Activated T-cell treated with anti-CD3 and anti-CD28 coated beads, Interleukin-2, amount 50 U/mL, for 4 hours (primary cell): ENCODE measurements at places on chromosomes 16 and 17.

GRCh38 chr17:78128551-78129350, at the start of gene TMC6:
Gene TMC6, minus strand, starts transcription at chr17:78128755. Its CDS starts 1,923 bp downstream, at chr17:78126832.
- peak; percentile 58 for DNase-seq

DNA sequence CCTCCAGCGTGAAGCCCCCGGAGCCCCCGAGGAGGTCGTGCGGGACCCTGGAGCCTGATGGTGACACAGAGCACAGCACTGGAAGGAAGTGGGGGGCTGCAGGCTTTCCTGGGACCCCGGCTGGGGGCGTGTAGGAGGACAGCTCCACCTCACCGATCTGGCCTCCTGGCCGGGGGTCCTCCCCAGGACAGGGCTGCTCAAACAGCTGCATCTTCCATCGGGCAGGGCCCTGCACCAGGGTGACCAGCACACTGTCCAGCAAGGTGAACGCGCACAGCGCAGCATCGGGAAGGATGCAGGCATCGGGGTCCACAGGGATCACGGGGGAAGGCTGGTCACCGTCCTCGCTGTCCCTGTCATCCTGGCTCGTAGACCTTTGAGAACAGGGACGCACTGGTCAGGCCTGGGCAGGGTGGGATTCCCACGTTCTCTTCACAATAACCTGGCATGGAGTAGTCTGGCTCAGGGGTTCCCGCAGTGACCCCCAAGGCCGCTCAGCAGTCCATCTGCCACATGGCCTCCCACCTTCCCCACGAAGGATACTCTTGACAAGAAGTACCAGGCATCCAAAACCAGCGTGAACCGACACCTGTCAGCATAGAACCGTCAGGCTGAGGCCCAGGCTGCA, 1.2 kb downstream of the FAAP100 start:
- DNase-seq = no peak

DNA sequence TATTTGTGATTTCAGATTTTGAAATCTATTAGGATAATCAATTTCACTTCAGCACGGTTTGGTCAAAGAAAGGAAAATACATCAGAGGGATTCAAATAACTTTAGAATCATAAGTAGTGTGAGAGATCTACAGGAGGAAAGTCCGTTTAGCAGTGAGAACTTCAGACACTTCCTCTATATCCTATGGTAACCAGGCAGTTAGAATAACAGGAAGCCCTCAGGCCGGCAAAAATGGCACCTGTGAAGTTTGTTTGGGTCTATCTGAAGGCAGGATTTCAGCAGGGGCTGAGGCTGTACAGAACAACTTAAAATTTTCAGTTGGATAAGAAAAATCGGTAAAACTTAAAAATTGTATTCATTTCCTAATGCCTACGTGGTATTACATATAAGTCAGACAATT, 24.9 kb downstream of the KCNJ16 start:
- no peak for DNase-seq

GRCh38 chr17:45942284-45942683, 47.9 kb downstream of the MAPT start:
- DNase-seq = no peak

DNA sequence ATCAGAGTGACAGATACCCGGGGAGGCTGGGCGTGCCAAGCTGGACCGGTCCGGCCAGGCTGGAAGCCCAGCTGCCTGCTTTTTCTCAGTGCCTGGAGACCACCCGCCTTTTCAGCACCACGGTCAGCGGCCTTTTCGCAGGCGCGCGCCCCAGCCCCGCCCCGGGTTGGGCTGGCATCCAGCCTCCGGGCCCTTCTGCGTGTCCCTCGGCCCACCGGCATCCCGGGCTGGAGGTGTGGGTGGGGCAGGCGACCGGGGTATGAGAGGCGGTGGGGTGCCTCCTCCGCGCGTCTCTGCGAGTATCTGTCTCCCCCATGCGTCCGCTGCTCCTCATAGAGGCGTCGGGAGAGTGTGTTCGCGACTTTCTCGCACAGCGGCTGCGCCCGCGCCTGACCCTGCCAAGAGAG, 102.5 kb downstream of the MRM1 start:
- DNase-seq = peak; percentile 16

DNA sequence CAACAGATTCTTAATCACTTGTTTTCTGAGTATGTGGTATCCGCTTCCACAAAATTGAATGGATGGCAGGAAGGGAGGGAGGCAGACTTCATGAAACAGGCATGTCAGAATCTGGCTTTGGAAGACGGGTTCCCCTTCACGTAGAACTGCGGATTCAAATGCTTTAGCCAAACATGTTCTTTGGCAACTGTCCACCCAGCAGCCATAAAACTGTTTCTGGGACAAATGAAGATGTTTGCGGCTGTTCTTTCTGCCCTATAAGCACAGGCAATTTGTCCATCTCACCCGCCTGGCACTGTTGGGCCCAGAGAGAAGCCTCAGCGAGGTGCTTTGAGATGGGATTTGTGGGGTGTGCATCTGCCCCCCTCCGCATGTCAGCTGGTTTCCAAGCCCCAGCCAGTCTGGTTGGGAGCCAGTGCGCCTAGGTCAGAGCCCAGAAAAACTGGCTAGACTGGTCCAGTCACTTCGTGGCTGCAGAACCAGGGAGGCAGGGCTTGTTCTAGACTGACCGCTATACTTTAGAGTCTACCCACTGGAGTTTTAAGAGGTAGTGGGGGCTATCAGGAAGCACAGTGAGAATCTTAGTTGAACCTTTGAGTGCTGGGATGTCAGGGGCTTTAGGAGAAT, 6.3 kb downstream of the CRHR1 start:
- DNase-seq = no peak

- DNase-seq = peak; percentile 10
Measured at GRCh38 chr17:5237541-5238016, 2.9 kb upstream of the SCIMP start.

GRCh38 chr17:43020030-43020621, 2.1 kb downstream of the VAT1 start:
- no peak for DNase-seq

- DNase-seq = no peak
Measured at GRCh38 chr17:9728005-9728404, 63.4 kb downstream of the DHRS7C start.

- DNase-seq = no peak
Measured at GRCh38 chr17:1323336-1323735, 43.9 kb downstream of the TRARG1 start.

DNA sequence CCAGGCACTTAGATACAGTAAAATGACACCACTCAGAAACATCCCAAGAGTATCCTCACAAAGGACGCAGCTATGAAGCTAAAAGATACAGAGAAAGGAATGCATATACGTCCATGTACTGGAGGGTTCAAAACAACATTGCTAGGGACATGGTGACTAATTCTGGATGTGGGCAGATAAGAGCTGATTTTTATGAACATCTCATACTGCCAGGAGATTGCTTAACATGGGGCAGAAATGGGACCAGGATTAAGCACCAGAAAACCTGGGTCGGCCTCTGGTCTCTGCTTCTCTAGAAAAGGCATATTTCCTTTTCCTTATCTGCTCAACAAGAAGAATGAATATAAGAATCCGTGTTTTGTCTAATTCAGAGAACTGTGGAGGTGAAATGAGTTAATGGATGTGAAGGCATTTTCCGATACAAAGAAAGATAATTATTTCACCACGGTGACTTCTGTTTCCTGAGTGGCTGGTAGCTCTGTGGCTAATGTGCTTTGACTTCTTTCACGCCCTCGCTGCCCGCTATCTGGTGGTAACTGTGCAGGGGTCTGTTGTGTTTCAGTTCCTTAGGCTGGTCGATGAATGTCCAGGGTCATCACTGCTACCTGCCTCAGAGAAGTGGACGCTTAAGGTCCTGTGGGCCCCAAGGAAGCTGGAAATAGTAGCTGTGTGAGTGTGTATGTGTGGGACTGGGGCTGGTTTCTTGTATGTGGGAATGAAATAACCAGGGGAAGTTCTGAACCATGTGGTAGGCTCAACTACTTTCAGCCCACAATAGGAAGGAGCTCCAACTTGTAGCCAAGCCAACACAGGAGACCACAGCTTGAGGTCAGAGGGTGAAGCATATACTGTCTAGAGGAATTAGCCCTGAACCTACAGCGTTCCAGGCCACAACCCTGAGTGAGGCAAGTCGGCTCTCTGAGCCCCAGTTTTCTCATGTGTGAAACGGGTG, 15.8 kb upstream of the CCL5 start:
- peak; percentile 17 for DNase-seq

DNA sequence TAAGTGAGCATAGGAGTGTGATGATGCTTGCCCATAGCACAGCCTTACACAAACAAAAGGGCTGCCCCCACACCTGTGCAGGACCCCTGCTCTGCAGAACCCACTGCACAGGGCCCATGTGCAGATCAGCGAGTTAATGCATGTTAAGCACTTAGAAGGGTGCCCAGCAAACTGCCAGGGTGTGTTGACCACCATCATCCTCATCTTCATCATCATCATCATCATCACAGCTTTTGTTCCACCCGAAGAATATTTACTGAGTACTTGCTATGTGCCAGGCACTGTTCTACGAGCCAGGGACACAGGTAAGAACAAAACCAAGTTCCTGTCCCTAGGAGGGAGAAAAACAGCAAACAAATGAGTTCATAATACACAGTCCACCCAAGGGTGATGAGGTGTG, 11.9 kb downstream of the WFDC1 start:
- no peak for DNase-seq

- peak; percentile 50 for DNase-seq
Measured at GRCh38 chr17:82267575-82268379, 5.7 kb downstream of the CSNK1D start.

- DNase-seq = no peak
Measured at GRCh38 chr16:50838165-50838564, 96.3 kb downstream of the CYLD start.

- DNase-seq = no peak
Measured at GRCh38 chr17:75468291-75468754, 11.9 kb downstream of the TMEM94 start.

DNA sequence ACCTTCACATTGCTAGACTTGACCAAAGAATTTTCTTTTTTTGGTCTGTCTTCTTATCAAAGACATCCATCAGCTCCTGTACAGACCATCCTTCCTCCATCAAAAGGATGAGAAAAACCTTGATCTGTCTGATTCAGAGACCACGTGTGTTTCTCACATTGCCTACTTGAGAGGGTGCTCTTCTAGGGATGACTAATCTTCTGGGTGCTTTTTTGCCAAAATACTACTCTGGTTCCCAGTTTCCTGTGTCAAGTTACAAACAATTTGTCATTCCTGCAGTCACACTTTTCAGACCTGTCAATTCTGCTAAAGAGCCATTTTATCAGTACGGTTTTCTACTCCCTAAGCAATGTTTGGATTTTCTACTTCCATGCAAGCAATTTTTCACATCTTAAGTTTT, 492.2 kb downstream of the CDH11 start:
- no peak for DNase-seq

DNA sequence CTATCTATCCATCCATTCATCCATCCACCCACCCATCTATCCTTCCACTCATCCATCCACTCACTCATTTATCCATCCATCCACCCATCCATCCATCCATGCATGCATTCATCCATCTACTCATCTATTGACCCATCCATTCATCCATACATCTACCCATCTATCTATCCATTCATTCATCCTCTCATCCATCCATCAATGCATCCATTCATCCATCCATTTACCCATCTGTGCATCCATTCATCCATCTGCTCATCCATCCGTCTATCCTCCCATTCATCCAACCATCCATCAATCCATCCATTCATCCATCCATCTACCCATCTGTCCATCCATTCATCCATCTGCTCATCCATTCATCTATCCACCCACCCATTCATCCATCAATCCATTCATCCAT, 224.5 kb upstream of the MAF start:
- no peak for DNase-seq

GRCh38 chr16:87582216-87582965, 19.9 kb upstream of the JPH3 start:
- no peak for DNase-seq

GRCh38 chr16:12685806-12686205, 117.9 kb downstream of the CPPED1 start:
- DNase-seq = no peak

GRCh38 chr16:80612461-80613017, 71.7 kb downstream of the DYNLRB2 start:
- no peak for DNase-seq

DNA sequence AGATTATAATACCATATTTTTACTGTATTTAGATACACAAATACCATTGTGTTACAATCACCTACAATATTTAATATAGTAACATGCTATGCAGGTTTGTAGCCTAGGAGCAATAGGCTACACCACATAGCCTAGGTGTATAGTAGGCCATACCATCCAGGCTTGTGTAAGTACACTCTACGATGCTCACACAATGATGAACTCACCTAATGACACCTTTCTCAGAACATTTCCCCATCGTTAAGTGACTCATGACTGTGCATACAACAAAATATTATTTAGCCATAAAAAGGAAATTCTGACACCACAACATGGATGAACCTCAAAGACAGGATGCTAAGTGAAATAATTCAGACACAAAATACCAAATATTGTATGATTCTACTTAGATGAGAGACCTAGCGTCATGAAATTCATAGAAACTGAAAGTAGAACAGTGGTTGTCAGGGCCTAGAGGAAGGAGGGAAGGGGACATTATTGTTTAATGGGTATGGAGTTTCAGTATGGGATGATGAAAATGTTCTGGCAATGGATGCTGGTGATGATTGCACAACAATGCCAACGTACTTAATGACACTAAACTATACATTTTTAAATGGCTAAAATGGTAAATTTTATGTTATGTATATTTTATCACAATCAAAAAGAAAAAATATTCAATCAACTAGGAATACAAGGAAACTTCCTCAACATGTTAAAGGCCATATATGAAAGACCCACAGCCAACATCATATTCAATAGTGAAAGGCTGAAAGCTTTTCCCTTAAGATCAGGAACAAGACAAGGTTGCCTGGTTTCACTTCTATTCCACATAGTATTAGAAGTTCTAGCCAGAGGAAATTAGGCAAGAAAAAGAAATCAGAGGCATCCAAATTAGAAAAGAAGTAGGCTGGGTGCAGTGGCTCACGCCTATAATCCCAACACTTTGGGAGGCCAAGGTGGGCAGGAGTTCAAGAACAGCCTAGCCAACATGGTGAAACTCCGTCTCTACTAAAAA, 5.9 kb upstream of the C16orf87 start:
- DNase-seq = no peak

GRCh38 chr16:50651835-50652438, 29.2 kb downstream of the SNX20 start:
- no peak for DNase-seq

DNA sequence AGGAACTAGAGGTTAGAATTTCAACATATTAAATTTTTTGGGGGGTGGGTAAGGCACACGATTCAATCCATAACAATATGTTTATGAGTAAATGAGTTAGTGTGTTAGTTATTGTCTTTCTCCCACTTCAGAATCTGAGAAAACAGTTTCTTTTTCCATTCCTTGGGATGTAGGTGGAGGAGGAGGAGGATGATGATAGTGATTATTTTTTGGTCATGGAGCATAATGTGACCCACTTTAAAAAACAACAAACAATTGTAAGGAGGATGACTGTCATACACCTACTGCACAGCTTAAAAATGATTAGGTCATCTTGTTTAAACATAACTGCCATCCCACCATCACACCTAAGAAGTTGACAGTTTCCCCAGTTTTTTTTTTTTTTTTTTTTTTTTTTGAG, 148.7 kb downstream of the CDRT15L2 start:
- DNase-seq = no peak
